ENCODE measurements at places on chromosomes 16 and 17.

GRCh38 chr16:21608639-21609328 is 9.4 kb downstream of the METTL9 start:
- DNase-seq, result no peak

GRCh38 chr16:49928176-49929041 is 72.5 kb upstream of the ZNF423 start:
- no peak for DNase-seq

DNA sequence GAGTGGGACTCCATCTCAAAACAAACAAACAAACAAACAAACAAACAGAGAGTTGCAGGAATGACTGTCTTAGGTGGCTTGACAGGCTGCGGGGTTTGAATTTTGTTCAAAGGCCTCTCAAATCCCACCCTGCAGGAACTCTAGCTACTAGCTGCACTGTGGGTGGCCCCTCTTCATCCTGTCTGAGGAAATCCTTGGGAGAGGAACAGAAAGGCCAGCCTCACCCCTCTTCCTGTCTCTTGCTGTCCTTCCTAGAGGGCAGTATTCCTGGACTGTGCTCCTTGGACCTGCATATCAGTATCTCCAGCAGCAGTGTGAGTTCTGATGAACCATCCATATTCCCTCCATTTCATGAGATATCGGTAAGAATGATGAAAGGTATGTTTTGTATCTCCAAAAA is 2.0 kb upstream of the CCDC92B start:
- DNase-seq, result no peak

DNA sequence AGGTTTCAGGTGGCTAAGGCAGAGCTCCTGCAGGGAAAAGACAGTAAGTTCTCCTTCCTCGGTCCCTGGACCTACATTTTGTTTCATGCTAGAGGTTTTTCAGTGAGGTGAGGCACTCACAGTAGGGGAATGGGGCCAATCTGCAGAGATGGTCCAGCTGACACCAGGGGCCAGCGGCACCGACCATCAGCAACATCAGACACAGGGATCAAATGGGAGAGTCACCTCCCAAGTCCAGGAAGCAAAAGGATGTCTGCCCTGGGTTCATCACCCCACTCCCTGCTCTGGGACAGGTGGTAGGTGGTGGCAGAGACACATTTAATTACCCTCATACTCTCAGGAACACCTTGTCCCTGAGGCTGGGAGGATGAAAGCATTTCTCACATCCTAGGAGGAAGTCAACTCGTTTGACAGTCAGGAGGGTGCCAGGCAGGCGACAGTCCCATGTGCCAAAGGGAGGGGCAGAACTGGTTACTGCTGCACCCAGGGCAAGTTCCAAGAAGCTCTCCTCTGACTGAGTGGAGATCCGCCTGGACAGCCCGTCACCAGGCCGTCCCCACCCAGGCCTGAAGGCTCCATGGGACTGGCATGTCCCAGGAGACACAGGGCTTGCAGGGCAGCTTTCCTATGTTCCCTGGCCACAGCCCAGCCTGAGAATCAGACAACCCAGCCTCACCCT is 19.2 kb downstream of the ATP6V0D1 start:
- DNase-seq, result no peak

GRCh38 chr16:89507834-89508590 is at the start of gene SPG7:
SPG7 (plus strand) TSS chr16:89508403; CDS start chr16:89508418, 15 bp downstream.
- peak; percentile 90 for DNase-seq

GRCh38 chr17:11979795-11980194 is 17.5 kb downstream of the ZNF18 start:
- no peak for DNase-seq

DNA sequence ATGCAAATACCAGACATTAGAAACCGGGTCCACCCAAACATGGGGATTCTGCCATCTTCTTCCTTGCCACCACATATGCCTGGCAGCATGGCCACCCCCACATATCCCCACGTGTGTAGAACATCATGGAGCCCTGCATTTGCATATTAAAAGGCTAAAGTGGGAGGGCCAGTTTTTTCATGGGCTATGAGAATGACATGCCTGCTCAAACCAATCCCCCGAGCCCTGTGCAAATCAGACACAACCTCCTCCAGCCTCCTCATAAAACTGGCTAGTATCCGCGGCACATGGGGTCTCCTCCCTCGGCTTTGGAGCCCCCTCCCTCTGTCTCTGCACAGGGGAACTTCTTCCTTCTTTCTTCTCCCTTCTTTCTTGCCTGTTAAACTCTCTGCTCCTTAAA is 174.9 kb upstream of the WSCD1 start:
- no peak for DNase-seq

GRCh38 chr17:17398943-17399926 is 77.6 kb upstream of the MED9 start:
- no peak for DNase-seq

DNA sequence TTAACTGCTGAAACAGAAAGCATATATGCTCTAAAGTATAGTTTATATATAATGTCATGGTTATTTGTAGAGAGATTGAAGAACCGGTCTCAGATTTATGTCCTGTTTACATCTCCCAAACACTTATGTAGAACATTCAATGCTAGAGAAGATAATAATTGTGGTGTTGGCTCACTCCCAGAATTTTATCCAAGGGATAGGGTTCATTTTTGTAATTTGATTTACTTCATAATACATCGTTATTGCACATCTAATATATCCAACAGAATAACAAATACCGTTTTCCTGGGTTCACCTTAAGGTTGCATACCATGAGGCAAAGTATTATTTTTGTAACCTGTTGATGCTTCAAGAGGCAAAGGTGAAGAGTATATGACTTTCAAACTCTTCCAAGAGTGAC is 202.8 kb upstream of the TBX2 start:
- DNase-seq, result no peak

GRCh38 chr16:88678224-88678979 is 7.9 kb downstream of the SNAI3 start:
- DNase-seq, result no peak

DNA sequence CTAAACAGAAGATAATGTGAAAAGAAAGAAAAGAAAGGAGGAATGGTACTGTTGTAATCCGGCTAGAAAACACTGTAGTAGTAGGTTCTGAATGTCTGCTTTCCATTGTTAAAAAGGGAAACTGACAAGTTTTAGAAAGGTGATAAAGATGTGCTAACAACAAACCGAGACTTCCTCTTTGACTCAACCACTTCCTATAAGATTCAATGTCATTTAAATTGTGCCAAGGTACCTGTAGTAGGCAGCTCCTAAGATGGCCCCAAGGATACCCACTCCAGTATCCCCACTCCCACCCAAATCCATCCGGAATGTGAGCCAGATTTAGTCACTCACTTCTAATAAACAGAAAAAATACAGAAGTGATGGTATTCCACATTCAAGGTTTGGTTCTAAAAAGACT is 31.2 kb downstream of the XYLT1 start:
- DNase-seq, result no peak

GRCh38 chr16:13039526-13039925 is 138.1 kb downstream of the SHISA9 start:
- DNase-seq, result no peak

- DNase-seq, result no peak
Measured at GRCh38 chr17:65097110-65097509, 40.1 kb upstream of the RGS9 start.

GRCh38 chr17:35537601-35538141 is at the start of gene SLFN12L:
SLFN12L (minus strand) TSS chr17:35537678; CDS start chr17:35522364, 15,314 bp downstream.
- no peak for DNase-seq

Measured in substantia nigra (tissue), 51 donors.